ENCODE measurements at places on chromosomes 3 and 15.
A peak's percentile ranks its signal among the peaks of the same experiment; 100 is the strongest.

DNA sequence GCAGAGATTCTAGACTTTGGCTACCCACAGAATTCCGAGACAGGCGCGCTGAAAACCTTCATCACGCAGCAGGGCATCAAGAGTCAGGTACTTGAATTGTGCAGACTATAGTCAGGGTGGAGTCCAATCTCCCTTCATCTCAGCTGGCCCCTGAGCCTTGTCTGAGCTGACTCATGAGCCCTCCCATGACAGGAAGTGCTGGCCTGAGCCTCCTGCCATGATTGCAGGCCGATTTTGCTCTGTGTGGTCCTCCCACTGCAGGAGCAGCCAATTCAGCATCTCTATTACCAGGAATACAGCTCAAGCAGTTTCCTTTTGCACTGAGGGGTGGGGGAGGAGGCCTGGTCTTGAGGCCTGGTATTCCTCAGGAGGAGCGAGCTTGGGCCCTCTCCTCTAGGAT is 5.5 kb downstream of the AP2M1 start:
- DNase-seq: no peak

GRCh38 chr3:138148503-138148902 is 16.3 kb upstream of the A4GNT start:
- no peak for DNase-seq

- no peak for DNase-seq
Measured at GRCh38 chr3:40739971-40740370, 215.2 kb downstream of the ZNF621 start.

DNA sequence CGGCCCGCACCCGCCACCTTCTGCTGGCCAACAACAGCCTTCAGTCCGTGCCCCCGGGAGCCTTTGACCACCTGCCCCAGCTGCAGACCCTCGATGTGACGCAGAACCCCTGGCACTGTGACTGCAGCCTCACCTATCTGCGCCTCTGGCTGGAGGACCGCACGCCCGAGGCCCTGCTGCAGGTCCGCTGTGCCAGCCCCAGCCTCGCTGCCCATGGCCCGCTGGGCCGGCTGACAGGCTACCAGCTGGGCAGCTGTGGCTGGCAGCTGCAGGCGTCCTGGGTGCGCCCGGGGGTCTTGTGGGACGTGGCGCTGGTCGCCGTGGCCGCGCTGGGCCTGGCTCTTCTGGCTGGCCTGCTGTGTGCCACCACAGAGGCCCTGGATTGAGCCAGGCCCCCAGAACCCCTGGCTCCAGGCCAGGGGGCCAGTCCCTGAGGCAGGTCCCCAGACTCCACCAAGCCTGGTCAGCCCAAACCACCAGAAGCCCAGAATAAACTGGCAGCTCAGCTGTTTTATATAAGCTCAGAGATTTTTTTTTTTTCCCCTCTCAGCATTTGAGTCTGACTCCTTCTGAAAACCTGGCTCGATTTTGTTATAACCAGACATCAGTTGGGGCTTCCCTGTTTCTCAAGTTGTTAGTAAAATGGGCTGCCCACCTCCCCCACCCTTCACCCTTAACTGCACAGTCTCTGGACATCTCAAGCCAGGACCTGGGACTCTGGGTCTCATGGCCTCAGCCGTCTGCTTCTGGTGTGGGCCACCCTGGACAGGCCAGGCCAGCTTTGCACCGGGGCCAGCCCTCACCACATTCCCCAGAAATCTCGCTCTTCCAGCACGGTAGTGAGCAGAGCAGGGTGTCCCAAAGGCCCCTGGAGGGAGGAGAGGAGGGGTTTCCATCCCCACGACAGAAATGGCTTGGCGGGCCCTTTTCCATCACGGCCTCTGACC is 1.6 kb downstream of the GP9 start:
- no peak for DNase-seq

DNA sequence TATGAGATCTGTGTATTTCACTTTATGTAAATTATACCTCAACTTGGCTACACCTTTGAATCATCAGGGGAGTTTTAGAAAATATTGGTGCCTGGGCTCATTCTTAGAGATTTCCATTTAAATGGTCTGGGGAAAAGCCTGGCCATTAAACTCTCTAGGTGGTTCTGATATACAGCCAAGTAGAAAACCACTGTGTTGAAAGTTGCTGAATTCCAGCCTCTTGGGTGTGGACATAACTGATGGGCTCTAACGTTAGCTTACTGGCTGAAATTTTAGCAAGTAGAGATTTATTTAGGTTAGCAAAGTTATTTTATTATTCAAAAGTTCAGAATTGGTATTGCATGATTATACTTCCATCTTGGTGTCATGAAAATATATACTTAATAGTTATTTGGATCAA is 84.1 kb downstream of the ATG7 start:
- DNase-seq: no peak

GRCh38 chr3:80785475-80785874 is 976.0 kb downstream of the GBE1 start:
- DNase-seq: no peak

DNA sequence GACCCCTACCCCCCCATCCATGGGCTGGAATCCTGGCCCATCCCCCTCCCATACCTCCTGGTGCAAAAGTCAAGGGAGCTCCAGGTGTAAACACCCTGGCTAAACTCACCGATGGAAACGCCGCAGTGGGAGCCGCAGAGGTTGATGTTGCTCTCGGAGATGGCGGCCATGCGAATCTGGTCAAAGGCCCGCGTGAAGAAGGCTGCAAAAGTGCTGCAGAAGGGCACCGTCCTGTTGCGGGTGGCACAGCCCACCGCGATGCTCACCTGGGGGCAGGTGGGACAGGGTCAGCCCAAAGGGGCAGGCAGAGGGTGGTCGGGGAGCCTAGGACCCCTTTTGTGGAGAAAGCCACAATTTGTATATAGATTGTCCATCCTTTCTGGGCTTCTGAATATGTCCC is 26.7 kb downstream of the TKT start:
- no peak for DNase-seq

GRCh38 chr3:50542177-50543034 is 25.1 kb downstream of the C3orf18 start:
- peak; percentile 49 for DNase-seq

DNA sequence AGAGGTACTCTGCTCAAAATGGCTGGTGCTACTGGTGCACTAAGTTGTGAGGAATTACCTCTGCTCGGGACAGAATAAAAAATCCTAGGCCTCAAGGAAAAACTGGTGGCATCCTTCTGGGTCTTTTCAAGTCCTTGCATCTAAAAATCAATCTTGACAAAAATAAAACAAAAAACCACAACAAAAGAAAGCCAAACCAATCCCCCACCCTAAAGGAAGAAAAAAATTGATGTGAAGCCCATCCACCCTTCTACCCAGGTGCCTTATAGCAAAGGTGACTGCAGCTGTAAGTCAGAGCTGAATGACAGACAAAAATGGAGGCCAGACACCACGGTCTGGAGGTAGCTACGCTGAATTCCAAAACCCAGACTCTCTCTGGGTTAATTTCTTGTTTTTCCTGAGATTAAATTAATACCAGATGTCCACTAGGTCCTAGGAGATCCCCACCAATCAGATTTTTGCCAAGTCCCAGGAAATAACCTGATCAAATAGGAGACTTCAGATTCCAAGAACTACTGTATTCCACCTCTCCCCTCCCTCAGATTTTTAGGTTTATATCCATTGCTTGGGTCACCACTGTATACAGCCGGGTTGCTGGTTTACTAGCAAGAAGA is 33.5 kb downstream of the ABCC5 start:
- no peak for DNase-seq

DNA sequence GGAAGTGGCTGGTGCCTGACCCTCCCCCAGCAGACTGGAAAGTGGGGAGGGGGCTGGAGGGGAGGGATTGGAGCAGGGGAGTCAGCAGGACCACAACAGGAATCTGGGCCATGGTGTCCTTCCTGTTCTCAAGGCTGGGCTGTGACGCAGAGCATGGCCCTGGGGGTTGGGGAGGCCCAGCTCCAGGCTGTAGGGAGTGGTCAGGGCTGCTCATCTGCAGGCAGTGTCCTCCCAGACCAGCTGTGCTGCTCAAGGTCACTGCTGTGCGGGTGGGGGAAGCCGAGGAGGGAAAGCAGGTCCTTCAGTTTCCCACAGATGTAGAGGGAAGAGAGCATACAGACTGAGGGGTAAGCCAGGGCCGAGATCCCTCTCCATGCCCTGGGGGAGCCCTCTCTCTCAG is 40.7 kb downstream of the CYP11A1 start:
- DNase-seq: no peak

DNA sequence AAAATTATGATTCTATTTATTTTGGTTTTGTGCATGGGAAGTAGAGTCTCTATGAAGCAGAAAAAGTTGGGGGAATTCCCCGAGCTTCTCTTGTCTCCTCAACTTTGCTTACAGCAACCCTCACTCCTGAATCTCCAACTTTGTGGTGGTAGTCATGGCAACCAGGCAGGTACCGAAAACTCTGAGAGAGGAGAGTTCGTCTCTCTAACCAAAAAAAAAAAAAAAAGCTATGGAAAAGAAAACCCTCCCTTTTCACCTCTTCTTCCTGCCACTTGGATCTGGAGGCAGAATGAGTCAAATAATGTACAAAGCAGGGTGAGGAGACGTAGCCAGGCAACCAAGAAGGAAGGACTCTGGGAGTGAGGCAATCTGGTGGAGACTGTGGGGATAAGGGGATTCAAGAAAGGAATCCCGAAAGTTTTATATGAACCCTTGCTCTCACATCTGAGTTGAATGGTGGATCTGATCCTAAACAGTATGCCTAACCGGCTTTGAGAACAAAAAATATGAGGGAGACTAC is 108.1 kb downstream of the PLOD2 start:
- DNase-seq: no peak

GRCh38 chr15:78457101-78457500 is 19.1 kb downstream of the IREB2 start:
- DNase-seq: no peak

DNA sequence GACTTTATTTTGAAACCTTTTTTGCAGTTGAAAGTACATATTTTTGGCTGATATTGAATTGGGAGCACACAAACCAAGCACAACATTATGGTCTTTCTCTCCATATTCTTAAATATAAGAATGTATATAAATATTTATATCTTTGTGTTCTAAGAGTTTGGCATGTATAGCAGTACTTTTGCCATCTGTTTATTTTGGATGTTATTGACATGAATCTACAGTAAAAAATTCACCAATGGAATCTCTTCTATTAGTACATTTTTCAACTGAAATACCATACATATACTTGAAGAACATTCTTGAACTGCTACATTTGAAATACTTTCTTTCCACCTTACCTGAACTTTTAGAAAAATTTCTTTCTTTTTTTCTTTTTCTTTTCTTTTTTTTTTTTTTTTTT is 109.2 kb upstream of the STRIT1 start:
- no peak for DNase-seq

GRCh38 chr3:77362936-77363335 is 323.0 kb downstream of the ROBO2 start:
- no peak for DNase-seq

DNA sequence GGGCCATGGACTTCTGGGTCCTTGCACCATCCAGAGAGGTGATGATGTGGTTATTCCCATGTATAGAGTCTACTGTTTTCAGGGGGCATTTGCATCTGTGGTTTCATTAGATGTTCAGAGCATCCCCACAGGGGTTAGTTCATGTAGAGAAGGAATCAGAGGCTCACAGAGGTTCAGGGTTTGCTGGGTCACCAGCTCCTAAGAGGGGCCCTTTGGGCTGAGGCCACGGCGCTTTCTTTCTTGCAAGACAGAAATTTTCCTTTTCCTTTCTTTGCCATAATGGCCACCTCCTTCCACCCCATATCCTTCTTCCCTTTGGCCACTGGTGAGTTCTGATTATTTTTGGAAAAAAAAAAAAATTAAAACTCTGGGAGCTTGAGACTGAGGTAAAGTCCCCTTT is 62.3 kb downstream of the APBA2 start:
- no peak for DNase-seq

GRCh38 chr15:39797407-39797806 is 14.8 kb upstream of the FSIP1 start:
- DNase-seq: no peak

DNA sequence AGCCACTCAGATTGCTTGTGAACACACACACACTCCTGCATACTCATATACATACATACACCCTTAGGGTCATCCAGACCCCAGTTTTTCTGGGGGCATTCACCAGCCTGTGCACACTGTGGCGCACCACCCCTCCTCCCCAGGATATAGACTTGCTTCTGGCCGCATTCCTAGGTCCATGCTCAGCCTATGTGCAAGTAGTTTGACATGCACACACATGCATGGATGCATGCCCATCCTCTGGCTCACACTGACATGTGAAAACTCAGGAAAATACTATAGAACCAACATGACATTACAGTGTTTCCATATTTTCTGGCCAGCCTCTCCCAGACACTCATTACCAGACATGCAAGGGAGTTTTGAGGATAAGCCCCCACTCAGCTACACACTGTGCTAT is 79.3 kb upstream of the POLG start:
- no peak for DNase-seq

DNA sequence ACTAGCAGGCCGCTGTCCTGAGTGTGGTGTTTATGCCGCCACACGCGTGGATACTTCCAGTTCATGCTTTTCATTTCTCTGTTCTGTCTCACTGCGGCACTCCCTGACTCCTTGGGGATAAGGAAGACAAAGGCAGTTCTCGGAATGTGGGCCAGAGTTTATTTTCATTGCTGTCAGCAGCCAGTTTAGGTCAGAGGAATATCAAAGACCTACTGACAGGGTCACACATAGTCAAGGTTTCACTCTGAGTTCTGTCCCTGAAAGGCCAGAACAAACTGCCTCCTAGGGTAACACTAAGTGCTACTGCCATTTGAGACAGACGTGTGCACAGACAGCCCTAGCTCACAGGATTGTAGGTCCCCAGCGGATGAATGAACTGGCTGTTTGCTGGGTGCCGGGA is 27.3 kb upstream of the SPTBN5 start:
- no peak for DNase-seq

DNA sequence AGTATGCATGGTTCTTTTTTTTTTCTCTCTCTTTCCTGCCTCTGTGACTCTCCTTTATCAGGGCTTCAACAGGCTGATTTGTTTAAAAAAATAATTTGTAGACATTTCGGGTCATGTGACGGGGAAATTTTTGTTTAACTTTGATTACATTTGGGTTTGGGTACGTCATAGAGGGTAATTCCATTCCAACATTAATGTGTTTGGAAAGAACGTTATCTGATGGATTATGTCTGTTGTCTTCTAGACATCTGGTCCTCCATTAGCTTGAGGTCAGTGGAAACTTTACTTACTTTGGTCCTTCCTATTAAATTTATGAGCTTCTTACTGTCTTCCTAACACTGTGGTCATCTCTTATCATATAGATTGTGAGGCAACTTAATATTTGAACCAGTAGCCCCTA is 80.9 kb downstream of the STT3B start:
- DNase-seq: no peak

- no peak for DNase-seq
Measured at GRCh38 chr15:85429522-85429921, 49.1 kb downstream of the AKAP13 start.

GRCh38 chr15:80618685-80619400 is 76.3 kb upstream of the ABHD17C start:
- DNase-seq: no peak

- DNase-seq: peak; percentile 38
Measured at GRCh38 chr3:187101184-187102072, 37.9 kb downstream of the RPL39L start.

GRCh38 chr3:159910991-159911663 is 77.5 kb upstream of the IL12A start:
- DNase-seq: no peak

All from T-helper 17 cell (primary cell).